ENCODE measurements at places on chromosomes 16 and 17.
A peak's percentile ranks its signal among the peaks of the same experiment; 100 is the strongest.

DNA sequence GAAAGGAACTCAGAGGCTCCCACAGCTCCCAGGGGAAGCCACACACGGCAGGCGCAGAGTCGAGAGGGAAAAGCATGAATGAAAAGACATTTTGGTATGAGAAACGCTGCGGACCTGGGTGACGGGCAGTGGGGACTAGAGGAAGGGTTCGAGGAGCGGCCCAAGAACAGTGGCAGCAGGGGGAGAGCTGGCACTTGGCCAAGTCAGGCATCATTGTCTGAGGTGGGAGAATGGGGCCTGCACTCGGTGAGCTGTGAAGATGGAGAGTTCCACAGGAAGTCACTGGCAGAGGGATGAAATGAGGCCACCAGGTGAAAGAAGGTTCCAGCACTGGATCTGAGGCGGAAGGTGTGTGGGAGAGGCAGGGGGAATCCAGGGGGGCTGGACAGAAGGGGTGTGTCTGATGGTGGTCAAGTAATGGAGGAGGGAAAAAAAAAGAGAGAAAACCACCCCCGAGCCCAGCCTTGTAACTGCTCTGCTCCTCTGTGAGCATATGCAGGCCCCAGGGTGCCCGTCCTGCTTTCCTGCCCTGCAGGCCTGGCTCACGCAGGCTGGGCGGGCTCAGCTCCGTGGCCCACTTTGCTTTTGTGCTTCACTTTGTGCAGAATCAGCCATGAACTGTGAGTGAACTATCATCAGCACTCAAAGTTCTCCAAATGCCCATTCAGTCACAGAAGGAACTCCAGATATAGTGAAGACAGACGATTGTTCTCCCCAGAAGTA is 31.8 kb downstream of the TMEM204 start:
- no peak for DNase-seq

- DNase-seq, result no peak
These were observed 11.1 kb downstream of the ST3GAL2 start for GRCh38 chr16:70427786-70428177.

GRCh38 chr16:22926105-22926751 is 112.3 kb downstream of the HS3ST2 start:
- no peak for DNase-seq

- DNase-seq, result no peak
These were observed 643.2 kb downstream of the WWOX start for GRCh38 chr16:78742501-78743283.

- DNase-seq, result no peak
These were observed 18.2 kb downstream of the IGSF6 start for GRCh38 chr16:21634216-21634615.

GRCh38 chr16:70630960-70631745 is 15.2 kb upstream of the IL34 start:
- no peak for DNase-seq

DNA sequence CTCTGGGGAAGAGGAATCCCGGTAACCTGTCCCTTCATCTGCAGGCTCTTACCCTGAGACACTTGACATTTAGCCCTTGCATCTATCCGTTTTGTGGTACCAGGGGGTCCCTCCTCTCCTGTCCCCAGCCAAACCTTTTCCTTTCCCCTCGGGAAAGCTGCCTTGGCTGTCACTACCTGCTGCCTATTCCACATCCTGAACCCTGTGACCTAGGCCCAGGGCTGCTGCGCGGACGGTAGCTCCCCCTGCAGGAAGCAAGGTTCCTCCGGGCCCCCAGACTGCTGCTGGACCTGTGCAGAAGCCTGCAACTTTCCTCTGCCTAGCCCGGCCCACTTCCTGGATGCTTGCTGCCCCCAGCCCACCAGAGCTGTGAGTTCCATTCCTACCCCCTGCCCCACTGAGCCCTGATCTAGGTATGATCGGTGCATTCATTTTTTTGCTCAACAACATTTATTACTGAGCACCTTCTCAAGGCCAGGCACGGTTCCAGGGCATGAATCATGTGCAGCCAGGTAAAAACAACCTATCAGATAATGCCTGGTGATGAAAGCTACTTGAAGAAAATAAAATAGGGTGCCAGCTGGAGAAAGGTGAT is 10.5 kb upstream of the ALDOA start:
- DNase-seq, result no peak

DNA sequence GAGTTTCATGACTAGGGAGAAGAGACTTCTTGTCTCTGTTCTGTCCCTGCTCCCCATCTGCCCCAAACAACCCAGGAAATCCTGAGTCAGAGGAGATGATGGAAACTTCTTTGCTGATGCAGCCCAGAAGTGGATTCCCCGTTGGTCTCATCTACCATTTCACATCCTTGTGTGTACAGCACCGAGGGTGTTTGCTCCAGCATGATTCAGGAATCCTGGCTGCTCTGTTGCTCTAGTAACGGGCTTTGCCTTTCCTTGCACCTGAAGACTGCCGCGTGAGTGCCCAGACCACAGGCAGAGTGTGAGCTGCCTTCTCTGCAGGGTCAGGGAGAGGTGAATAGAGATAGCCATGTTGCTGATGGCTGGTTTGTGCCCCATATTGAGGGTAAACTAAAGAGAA is 408.4 kb downstream of the CPPED1 start:
- no peak for DNase-seq

DNA sequence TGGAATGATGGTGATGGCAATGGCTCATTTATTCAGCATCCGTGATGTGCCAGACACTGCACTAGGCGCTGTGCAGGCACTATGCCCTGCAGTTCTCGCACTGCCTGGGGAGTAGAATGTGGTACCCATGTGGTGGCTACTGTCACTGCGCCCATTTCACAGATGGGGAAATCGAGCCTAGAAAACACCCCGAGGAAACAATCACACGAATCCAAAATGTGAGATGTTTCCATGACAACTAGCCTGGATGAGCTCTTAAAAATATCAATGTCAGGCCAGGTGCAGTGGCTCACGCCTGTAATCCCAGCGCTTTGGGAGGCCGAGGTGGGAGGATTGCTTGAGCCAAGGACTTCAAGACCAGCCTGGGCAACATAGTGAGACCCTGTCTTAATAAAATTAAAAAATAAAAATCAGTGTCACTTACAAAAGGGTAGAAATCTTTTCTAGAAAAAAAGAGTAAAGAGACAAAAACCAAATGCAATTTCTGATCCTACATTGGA is 57.9 kb upstream of the TNRC6A start:
- DNase-seq, result no peak

GRCh38 chr17:77829843-77830799 is 128.4 kb upstream of the TNRC6C start:
- DNase-seq, result no peak

DNA sequence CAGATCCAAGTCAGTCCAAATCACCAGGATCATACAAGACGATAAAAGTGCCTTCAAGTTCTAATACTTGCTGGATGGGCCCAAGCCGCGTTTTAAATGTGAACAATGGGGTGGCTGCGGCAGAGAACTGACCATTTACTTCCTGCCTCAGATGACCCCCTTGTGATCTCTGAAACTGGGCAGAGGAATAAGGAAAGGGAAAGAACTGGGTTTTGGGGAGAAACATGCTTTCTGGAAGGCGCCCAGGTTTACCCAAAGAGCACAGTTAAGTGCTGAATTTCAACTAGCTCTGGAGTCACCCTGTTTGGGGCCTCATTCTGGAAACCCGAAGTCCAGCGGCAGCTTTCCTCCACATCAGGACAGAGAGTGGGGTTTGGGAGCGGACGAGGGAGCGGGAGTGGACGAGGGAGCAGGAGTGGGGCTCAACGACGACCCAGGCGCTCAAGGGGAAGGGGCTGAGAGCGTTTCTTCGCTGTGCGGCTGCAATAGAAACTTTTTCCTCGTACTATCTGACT is 1.6 kb downstream of the FAM20A start:
- no peak for DNase-seq

- DNase-seq, result no peak
These were observed 26.4 kb downstream of the ADCY9 start for GRCh38 chr16:4089811-4090301.

DNA sequence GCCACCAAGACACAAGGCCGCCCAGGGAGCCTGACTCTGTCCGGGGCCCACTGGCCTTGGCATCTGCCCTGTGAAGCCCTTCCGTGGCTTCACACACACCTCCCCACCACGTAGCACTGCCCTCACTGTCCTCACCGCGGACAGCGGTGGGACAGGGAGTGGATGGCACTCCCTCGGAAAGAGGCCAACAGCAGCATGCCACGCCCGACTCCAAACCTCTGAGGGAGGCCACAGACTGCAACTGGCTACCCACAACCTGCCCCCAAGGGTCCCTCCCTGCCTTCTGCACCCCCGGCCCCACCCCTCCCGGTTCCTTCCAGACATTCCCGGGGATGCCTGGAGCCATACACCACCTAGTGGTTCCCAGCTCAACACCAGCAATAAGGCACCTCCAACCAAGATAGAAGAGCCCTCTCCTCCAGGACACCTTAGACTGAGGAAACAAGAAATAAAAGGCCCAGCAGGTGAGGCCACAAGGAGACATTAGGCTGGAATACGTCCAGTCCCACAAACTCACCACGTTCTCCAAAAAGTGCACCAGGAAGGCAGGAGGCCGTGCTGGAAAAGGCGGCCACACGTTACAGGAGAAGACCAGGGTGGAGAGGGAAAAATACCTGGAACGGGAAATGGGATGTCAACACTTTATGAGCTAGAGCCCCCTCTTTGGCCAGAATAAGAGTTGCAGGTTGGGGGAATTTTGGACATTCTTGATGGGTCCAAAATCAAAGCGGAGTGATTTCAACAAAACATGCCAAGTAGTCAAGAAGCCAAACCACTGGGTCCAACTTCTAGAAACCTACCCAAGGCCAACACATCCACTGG is 310.0 kb downstream of the SOX9 start:
- DNase-seq, result peak; percentile 56

DNA sequence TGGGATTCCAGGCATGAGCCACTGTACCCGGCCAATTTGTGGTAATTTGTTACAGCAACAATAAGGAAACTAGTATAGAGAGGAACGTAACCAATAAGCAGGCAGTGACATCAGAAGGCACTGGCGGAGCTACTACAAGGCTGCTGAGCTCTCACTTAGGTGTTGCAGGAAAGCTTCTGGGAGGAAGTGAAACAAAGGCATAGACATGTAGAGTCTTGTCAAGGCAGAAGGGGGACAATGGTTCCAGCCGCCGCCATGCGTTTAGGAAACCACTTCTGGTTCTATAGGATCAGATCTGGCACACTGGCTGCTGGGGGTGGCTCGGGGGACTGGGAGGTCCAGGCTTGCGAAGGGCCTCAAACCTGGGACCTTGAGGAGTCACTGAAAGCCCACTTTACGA is 9.4 kb upstream of the CPSF4L start:
- no peak for DNase-seq

- DNase-seq, result no peak
These were observed 818.6 kb downstream of the KCNJ2 start for GRCh38 chr17:70987867-70988340.

DNA sequence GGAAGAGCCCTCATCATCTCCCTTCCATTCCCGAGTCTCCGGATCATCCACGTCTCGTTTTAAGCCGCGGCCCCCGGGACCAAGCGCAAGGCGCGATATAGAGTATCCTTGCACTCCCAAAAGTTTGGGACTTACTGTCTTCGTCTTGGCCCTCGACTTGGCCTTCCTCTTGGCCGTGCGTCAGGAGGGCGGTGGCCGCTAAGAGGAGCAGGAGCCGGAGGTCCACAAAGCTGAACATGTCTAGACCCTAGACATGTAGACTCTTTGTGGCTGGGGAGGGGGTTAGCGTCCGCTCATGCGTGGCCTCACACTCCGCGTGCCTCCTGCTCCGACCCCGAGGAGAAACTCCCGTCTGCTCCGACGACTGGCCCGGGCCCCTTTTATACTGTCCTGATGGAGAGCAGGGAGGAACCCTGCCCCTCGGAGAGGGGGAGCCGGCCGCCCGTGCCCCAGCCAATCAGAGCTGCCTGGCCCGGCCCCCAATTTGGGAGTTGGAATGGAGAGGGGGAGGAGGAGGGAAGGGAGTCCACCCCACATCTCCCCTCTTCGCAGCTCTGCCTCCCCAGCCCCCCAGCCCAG is at the start of gene COL1A1:
Gene COL1A1 (minus strand): TSS at position 356 of the 579 bp plus-strand sequence. CDS start 118 bp downstream, at position 238.
- no peak for DNase-seq

GRCh38 chr16:12295395-12295794 is 318.9 kb downstream of the SNX29 start:
- no peak for DNase-seq

DNA sequence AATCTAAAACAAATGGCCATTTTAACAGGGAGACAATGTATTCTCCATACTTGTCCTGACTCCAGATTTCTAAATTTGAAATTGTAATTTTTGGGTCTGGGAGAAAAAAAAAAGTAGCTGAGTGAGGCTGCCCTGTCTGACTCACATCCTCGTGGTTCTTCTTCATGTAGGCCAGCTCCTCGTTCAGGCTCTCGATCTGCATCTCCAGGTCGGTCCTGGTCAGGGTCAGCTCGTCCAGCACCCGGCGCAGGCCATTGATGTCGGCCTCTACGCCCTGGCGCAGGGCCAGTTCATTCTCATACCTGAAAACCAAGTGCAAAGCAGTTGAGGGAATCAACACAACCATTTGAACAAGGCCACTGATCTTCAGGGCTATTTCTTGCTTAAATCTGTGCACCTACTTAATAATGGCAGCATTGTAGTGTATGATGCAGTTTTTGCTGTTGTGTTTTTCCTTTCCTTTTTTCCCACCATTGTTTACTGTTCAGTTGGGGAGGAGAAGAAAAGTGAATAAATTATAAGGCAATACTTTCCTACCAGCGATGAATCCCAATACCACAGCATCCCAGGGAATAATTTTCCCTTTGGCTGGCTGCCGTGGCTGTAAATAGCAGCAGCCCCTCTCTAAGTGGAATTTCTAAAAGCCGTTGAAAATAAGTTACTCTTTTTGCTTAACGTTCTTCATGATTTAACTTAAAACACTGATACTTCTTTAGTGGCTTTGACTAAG is 2.2 kb downstream of the KRT12 start:
- DNase-seq, result no peak

GRCh38 chr17:19363460-19364035 is 1.0 kb upstream of the B9D1 start:
- DNase-seq, result no peak

- no peak for DNase-seq
These were observed 67.5 kb downstream of the SMPD3 start for GRCh38 chr16:68380676-68381362.

- no peak for DNase-seq
These were observed 5.3 kb downstream of the NKIRAS2 start for GRCh38 chr17:42025191-42025579.

GRCh38 chr17:39634384-39634871 is 2.5 kb upstream of the STARD3 start:
- DNase-seq, result no peak

DNA sequence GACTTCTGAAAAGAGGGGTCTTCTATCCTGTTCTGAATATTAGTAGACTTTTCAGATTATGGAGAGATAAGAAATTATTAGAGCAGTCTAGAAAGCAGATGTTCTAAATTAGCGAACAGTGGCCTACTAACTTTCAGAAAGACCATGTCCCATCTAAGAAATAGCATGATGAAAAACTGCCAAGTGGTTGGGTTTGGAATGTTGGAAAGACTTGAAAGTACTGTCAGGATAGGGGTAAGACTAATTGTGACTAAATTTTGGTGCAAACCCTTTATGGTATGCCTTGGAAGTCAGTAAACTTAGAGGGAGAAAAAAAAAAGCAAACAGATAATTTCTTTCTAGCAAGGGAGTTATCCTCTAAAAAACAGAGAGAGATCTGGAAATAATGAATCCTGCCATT is 41.1 kb downstream of the TANGO6 start:
- DNase-seq, result no peak

GRCh38 chr17:4220655-4221054 is 43.1 kb downstream of the ANKFY1 start:
- no peak for DNase-seq

- DNase-seq, result peak; percentile 98
These were observed at the start of gene CEP95 for GRCh38 chr17:64506576-64507412. TSS of gene CEP95 (plus strand) at chr17:64506977. CDS start at chr17:64507098, 121 bp downstream.
